ENCODE measurements at places on chromosomes 1 and 21.

DNA sequence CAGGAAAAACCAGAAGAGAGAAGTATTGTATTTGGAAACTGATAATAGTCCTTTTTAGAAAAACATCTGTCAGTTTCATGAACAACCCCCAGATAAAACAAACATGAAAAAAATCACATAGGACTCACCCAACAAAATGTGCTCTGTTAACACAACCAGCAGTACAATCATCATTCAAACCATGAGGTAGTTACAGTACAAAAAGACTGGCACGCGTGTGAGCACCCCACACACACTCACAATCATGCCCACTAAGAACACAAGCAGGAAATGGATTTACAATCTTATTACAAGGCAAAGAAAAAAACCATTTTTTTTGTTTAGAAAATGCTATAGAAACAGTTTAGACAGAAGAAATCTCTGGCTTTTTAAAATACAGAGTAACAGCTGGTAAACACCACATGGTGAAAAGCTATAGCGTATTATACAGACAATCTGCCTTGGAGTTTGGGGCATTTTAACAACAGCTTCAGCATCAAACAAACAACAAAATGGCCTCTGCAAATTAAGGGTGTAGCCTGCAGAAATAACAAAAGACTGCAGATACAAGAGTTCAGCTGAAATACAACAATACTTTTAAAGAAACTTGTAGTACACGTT lies 180.0 kb downstream of the CDC7 start:
- DNase-seq: no peak

GRCh38 chr1:182394055-182394775 lies 2.6 kb upstream of the GLUL start:
- DNase-seq: no peak

DNA sequence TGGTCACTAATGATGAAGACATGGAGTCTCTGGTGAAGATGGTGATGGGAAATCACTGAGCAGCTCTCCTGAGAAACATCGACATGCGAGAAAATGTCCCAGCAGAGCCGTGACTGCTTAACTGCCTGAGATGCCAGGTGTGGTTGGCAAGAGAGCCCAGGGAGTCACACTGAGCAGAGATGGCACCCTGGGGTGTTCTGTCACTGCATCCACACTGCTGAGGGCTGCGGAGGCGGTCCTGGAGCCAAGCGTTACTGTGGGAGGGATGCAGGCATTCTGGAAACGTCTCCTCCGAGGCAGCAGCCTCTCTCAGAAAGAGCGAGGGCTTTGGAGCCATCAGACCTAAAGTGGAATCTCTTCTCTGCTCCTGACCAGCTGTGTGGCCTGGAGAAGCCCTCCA lies 57.2 kb downstream of the EPHB2 start:
- no peak for DNase-seq

GRCh38 chr1:247445526-247446356 lies 12.2 kb downstream of the OR2B11 start:
- DNase-seq: no peak

DNA sequence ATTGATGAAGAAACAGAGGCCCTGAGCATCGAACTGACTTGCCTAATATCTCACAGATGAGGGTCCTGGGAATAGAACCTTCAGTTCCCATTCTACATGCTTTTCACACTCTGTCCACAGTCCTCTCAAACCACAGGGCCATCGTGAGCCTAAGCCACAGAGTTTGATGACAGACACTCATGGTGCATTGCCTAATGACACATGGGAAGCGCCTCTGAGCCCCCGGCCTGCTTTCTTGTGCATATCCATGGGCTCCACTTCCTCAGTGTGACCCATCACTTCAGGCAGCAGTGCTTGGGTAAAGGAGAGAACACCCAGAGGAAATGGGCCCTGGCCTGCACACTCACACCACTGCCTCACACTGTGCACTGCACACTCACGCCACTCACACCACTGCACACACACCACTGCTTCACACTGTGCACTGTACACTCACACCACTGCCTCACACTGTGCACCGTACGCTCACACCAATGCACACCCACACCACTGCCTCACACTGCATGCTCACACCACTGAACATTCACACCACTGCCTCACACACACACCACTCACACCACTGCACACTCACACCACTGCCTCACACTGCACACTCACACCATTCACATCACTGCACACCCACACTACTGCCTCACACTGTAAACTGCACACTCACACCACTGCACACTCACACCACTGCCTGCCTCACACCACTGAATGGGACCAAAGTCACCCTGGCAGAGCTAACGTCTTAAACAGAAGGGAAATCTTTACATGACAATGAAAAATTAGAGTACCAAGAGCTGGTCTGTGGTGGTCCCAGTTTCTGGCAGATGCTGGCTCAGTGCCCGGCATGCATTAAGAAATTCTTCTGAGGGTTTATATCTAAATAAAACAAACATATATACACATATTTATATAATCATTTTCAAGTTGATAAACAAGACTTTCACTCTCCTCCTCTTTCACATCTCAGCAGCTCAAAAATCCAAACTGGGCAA lies 53.0 kb downstream of the KANK4 start:
- no peak for DNase-seq

DNA sequence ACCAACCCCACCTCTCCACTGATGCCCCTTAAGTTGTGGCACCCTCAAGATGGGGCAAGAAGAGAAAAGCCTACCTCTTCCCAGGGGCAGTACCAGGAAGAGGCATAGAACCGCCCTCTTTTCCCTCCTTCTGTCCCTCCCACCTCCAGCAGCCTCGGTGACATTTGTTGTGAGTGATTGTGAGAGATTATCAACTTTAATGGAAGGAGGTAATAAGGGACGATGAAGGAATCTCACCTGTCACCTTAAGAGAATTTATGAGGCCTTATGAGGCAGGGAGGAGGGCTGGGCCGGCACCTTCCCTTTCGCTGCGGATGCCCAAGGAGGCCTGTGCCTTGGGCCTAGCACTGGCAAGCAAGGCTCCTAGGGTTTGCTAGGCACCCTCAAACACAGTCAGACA lies 1.4 kb upstream of the ADGRB2 start:
- no peak for DNase-seq

GRCh38 chr1:212860713-212861581 lies 2.9 kb downstream of the FLVCR1 start:
- DNase-seq: no peak

DNA sequence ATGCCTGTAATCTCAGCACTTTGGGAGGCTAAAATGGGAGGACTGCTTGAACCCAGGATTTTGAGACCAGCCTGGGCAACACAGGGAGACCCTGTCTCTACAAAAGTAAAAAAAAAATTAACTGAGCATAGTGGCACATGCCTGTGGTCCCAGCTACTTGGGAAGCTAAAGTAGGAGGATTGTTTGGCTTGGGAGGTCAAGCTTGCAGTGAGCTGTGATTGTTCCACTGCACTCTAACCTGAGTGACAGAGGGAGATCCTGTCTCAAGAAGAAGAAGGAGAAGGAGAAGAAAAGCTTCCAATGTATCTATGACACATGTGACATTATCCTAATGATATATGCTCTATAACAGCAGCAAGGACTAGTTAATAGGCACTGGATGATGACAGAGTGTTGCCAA lies 20.1 kb upstream of the ARHGAP29 start:
- no peak for DNase-seq

DNA sequence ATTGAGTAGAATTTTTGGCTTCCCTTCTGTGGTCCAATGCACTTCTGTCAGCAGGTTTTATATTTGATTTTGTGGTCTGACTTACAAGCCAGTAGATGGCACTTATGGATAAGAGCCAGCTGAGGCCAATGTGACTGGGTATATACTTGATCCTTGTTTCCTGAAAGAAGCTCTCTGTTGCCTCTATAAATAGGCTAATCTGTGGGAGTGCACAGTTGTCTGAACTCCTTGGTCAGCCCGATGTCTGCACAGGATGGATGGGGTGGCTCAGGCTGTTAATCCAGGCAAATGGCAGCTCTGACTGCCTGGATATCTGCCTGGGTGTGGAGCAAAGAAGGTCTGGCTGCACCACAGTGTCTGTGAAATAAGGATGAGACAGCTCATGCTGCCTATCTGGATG lies 1183.7 kb upstream of the PRMT6 start:
- DNase-seq: no peak

DNA sequence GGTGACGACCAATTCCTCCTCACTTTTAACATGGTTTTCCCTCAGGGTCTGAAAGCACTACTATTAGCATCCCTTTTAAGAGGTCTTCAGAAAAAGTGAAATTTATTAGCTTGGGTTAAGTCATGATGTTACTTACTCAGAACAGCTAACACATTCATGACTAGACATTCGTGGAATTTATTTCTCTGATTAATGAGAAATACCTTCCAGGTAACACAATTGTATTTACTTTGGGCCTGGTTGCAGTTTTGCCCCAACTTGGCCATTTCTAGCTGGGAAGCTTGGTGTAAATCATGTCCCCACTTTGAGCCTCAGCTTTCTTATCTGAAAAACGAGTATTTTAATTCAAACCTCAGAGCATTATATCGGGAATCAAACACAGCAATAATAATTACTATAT lies 119.2 kb upstream of the SPATA6 start:
- no peak for DNase-seq

DNA sequence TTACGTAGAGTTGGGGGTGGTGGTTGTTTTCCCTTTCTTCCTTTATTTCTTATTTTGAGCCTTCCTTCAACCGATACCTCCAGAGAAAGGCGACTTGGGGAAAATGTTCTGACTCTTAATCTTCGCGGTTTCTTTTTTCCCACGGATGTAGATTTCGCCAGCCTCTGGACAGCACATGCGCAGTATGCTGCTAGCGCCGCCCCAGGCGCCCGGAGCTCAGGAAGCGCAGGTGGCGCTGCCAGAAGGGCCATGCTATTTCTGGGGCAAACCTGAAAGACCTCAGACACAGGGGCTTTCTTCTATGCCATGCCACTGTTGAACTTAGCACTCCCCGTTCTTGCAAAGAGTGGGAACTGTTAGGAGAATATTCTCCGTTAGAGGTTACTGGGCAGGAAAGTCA lies 392.1 kb downstream of the KIF26B start:
- peak; percentile 9 for DNase-seq

DNA sequence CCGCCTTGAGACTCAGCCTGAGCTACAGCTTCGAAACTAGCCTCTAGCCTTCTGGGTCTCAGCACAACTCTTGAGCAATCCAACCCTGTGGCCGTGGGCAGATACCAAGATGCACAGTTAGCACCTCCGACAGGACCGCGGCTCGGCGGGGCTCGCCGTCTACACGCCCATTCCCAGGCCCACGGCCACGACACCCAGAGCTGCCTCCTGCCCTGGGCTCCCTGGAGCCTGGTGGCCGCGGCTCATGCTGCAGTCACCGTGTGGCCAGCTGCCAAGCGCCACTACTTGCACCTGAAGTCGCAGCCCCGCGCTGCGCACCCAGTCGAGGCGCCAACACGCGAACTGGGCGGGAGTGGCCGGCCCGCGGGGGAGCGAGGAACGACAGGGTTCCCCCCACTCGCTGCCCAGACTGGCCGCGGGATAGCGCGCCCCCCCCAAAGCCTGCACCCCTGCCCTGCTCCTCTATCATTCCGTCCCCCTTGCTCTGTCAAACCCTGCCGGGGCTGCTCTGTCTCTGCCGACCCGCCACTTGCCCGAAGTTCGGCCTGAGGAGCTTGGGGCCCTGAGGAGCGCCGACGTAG lies 729 bp upstream of the CDCA8 start:
- peak; percentile 52 for DNase-seq

DNA sequence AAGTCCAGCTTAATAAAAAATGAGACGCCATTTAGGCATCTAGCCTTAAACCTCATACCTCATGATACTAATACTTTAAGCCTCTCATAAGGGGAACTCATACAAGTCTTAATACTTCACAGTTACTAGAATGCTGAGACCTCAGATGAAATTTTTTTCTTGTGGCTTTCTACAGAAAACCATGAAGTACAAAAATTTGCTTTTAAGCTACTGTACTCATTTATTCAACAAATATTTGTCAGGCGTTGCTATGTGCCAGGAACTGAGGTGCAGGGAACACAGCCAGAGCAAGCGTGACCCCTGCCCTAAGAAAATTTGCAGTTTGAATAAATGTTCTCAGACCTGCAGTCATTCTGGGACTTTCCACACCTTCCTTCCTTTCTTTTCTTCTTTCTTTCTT lies 150.6 kb downstream of the MRPL39 start:
- DNase-seq: peak; percentile 67

DNA sequence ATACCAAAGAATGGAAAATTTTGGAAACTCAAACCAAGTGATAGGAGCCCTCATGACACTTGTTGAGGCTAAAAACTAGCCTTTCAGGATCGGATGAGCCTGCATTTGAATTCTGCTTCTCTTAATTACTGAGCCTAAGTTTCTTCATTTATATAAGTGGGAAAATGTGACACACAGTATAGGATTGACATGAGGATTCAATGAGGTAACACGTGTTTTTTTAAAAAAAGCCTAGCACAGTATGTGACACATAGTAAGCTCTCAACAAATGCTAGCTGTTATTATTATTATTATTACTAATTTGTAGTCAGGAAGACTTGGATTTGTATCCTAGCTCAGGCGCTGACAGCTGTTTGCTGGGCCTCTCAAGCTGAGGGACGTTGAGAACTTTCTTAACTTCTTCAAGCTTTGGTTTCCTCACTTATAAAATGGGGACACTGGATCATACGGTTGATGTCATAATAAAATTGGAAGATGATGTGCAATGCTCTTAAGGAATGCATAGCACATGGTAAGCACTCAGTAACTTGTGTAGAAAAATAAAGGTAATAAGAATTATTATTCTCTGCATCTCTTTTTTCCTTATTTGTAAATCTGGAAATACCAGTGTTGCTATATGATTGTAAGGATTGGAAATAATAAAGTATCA lies 55.4 kb upstream of the JUN start:
- DNase-seq: no peak

- no peak for DNase-seq
Measured at GRCh38 chr1:193308438-193308837, 122.0 kb upstream of the B3GALT2 start.

- DNase-seq: no peak
Measured at GRCh38 chr1:226054519-226055327, 7.8 kb upstream of the H3-3A start.

DNA sequence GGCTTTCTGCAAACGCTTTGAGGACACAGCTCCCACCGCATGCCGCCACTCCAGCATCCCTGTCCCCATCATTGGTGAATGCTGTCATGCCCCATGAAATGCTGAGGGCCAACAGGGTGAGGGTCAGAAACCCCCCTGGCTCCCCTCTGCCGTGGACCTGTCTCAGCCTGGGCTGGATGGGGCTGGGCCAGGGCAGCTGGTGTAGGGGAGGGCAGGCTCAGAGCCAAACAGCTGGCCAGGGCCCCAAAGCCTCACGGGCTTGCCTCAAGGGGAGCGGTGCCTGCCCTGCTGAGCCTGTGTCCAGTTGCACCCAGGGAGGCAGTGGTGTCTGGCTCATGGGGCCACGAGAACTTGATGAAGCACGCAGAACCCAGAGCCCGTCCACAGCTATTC lies 49.7 kb downstream of the S100B start:
- no peak for DNase-seq

GRCh38 chr1:20381045-20381641 lies 90.5 kb downstream of the VWA5B1 start:
- no peak for DNase-seq

DNA sequence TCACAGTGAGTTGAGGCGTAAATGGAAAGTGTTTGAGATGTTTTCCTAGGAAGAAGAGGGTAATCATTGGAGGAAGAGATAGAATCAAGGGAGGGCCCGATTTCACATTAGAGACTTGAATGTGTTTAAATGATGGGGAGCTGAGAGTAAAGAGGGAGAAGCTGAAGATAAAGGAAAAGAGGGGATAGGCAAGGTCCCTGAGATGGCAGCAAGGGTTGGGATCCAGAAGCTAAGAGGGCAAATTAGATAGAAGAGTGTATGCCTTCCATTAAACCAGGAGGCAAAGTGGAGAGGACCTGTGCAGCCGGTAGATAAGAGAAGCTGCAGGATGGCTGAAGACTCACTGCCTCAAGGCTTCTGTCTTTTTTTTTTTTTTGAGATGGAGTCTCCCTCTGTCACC lies 21.6 kb upstream of the CSF1 start:
- DNase-seq: no peak
